ENCODE measurements at places on chromosomes 7 and 10. TPM values are rescaled to one million over a fixed set of nuclear protein-coding genes. Genes with fewer than 3 reads are reported as not detected.

DNA sequence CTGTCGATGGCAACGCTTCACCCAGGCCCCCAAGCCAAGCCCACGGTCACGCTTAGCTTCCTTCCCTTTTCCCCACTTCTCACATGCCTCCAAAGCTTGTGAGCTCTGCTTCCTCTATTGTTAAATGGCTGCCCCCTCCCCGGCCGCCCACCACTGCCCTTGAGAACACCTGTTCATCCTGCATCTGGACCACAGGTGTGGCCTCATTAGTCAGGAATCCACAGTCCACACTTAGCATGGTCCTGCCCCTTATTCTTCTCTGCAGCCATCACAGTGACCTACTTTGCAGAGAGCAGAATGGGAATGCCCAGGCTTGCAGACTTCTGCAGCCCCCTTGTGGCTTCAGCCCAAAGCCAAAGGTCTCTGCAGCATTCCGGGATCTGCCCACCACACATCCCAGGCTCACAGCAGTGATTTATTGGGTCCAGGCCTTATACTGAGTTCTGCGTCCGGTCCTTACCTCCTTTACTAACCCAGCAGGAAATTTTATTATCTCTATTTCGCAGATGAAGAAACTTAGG is 66.9 kb downstream of the PTPRE start:
- no peak for DNase-seq

DNA sequence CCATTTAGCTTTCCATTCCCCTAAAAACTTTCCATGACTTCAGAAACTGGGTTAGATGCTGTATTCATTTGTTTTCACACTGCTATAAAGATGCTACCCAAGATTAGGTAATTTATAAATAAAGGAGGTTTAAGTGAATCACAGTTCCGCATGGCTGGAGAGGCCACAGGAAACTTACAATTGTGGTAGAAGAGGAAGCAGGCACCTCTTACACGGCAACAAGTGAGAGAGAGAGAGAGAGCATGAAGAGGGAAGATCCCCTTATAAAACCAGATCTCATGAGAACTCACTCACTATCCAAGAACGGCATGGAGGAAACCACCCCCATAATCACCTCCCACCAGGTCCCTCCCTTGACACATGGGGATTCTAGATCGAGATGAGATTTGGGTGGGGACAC is 336.8 kb downstream of the TFEC start:
- no peak for DNase-seq

GRCh38 chr10:126736727-126737126 is 66.2 kb upstream of the C10orf90 start:
- DNase-seq, result no peak

GRCh38 chr10:125482637-125483036 is 200.3 kb downstream of the TEX36 start:
- no peak for DNase-seq

GRCh38 chr7:19400758-19401254 is 255.6 kb upstream of the FERD3L start:
- no peak for DNase-seq

DNA sequence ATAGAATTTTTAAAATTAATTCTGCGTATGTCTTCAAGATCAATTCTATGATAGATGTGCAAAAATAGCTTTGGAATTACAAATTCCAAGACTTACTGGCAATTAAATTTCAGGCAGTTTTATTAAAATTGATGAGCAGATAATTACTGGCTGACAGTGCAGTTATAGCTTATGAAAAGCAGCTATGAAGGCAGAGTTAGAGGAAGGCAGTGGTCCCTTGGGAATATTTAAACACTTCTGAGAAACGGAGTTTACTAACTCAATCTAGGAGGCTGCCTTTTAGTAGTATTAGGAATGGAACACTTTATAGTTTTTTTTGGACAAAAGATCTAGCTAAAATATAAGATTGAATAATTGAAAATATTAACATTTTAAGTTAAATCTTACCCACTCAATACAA is 70.8 kb downstream of the CFTR start:
- no peak for DNase-seq

DNA sequence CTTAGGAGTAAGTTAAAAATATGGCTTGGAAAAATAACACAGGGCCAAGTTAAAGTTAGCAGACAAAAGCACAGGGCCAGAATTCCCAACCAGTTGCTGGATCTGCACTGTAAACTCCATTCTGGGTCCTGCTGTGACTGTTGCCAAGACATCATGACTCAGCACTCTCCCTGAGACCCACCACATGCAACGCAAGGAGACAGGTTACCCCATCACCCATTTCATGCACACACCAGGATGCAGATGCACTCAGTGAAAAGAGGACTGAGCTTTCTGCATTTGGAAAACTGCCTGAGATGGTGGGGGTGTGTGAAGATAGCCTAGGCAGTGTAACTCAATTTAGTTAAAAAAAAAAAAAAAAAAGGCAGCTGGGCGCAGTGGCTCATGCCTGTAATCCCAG is 97.6 kb upstream of the ZNF438 start:
- no peak for DNase-seq

GRCh38 chr10:13528875-13529713 is at the start of gene BEND7:
TSS of gene BEND7 (minus strand) at chr10:13529014. CDS start at chr10:13528533, 481 bp downstream.
- DNase-seq, result no peak

DNA sequence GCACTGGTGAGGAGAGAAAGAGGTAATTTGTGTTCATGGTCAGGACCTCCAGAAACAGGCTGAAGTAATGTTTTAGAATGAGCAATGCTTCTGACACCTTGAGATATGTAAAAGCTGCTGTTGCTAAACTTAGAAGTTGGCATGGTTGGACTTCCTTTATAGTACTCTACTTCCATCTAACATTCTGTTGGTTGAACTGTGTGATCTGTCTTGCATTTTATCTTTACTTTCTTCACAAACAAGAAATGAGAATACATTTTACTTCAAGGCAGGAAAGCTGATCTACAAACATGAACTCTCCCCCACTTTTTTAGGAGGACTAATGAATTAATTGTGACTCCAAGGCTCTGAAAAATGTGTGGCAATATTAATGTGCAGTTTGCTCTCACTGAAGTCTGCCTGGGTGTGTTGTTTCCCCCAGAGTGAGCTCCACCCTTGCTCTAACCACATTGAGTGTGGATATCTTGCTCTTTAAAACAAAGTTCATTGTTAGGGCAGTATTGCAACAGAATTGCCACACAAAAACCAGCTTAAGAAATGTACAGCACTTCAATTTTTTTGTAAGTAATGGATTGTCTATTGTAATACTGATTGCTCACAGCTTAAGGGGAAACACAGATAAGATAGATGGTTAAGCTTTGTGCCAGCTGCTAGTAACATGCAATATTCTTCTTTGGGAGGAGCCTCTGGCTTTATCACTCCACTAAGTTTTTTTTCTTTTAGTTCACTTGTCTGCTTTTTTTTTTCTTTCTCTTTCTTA is 69.0 kb downstream of the ADD3 start:
- DNase-seq, result peak; percentile 87

DNA sequence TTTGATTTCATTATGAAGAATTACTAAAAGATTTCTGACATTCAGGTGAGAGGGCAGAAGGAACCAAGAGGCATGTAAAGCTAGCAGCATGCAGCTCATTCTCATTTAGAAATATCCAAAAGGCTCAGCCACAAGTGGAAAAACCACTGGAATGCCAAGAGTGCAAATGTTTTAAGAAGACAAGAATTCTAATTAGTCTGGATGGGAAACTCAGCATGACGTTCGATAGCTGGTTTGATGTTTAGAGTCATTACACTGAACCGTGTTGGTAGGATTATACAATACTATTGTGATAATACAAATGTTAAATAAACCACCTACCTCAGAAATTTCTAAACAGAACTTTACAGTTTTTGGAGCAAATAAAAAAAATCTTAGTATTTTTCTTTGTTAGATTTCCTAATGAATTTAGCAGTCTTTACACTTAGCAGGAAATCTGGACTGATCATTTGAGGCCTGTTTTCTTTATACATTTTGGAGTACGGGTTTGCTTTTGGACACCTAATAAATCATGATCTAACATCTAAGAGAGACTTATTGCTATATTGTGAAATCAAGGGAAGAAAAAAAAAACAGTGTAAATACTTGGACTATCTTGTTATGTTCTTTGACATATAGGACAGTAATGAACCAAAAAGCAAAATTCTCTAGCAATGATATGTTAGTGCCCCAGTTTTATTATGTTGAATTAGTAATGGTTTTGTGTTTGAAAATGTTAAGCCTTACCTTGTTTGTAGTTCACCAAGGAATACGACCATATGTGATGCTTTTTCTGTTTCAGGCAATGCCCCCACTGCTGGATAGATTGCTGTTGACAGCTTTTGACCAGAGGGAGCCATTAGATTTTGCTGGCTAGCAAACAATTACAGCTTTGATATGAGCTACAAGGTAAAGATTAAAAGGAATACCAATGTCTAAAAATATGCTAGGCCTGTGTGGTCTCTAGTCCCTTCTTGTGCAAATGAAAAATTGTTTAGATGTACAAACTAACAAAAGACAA is 354.1 kb upstream of the SEMA3A start:
- DNase-seq, result no peak

DNA sequence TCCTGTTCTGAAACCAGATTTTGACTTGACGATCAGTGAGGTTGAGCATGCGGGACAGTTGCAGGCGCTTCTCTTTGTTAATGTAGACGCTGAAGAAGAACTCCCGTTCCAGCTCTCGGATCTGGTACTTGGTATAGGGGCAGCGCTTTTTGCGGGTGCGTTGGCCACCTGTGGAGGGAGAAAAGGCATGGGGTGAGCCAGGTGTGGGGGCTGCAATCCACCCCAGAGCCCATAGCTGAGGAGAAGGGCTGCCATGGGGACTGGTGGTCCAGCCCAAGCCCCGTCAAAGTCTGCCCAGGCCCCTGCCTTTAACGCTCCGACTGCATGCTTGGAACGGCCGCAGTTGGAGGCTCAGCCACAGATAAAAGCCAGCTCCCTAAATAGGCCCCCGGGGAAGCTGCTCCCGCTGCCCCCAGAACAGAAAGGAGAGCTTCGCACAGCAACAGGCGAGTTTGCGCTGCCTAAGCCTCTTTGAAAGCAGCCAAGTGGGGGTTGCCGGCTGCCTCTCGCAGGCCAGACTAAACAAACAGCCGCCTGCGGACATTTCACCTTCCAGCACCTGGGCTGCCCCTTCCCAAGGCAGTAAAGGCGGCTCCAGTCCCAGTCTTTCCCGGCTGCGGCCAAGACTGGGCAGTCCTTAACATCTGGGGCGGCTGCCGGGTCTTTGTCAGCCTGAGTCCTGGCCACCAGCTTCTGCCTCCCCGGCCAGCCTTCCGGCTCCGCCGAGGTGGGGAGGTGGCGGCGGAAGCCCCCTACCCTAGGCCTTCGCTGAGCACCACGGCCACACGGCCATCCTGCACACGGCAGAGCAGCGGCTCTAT is 2.0 kb downstream of the HOXA11 start:
- no peak for DNase-seq

DNA sequence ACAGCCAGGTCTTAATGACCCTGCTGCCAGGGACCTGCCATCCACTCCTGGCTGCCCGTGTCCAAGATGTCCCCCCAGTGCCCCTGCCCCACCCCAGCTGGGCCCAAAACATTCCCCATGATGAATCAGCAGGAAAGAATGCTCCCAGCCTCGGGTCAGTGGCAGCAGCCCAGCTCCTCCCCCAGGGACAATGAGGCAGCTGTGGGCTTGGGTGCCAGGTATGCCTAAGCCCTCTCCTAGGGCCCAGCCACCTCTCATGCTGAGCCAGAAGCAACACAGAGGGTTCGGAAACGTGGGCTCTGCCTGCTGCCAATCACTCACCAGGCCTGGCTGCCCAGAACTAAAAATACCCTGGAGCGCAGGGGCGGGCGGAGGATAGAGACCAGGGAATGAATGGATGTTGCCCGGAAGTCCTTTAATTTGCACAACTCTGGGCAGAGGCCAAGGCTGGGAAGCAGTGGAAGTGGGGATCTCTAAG is 1.5 kb upstream of the LOXL4 start:
- no peak for DNase-seq

- DNase-seq, result no peak
Observed at GRCh38 chr7:70655694-70656093, 476.2 kb upstream of the GALNT17 start.

GRCh38 chr10:128062881-128063563 is 63.2 kb downstream of the MKI67 start:
- peak; percentile 72 for DNase-seq

DNA sequence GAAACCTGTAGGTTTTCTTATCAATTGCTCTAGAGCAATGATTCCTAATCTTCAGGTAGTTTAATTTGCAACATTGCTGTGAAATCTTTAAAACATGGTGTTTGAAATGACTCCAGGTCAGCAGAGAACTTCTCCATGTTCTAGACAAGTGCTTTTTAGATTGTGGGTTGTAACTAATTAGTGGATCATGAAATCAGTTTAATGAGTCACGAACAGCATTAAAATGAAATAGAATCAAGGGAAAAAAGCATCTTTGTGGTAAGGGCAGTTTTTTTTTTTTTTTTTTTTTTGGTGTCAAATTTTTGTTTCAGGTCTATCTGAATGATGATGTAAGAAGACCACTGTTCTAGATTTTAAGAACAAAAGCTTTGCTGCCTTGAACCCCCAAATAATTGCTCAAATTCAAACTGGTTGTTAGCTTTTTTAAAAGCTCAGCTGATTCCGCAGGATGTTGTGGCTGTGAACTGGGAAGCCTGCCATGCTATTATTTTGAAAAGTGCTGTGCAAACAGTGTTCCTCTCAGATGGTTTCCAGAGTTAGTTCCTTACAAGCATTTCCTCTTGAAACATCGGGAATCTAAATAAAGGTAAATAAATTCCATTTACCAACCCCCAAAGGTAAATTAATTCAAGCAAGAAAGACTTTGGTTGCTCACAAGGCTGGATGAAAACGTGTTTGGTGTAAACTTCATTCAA is 13.1 kb upstream of the PDK4 start:
- no peak for DNase-seq

- DNase-seq, result no peak
Observed at GRCh38 chr10:29160150-29160617, 128.7 kb upstream of the LYZL1 start.

GRCh38 chr10:16116404-16117304 is 256.3 kb upstream of the MINDY3 start:
- peak; percentile 17 for DNase-seq

- no peak for DNase-seq
Observed at GRCh38 chr10:64419461-64419860, 898.3 kb downstream of the REEP3 start.

- DNase-seq, result no peak
Observed at GRCh38 chr7:155948845-155949244, 136.6 kb upstream of the SHH start.

DNA sequence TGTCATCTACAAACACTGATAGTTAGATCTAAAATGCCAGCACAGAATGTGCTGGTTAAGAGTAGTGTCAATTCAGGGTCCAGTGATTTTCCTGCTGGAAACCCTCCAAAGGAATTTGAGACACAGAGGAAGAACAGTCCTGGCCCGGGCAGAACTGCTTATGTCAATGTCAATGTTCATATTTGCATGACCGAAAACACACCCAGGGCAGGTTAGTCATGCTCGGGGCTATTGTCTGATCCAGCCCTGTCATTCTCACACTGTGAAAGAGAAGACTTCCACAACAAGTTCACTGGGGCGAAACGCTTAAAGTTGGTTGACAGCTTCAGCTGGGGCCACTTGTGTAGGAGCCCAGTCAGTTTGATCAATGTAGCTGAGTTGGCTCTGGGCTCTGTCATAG is 139.3 kb downstream of the C1GALT1 start:
- DNase-seq, result no peak

Gene SP8
- not detected for polyA plus RNA-seq

Gene SERPINE1
- not detected for polyA plus RNA-seq

Gene INA
- polyA plus RNA-seq, result not detected

Gene TRIM50
- polyA plus RNA-seq, result not detected

Gene TMEM176A
- not detected for polyA plus RNA-seq

Gene TRIL
- not detected for polyA plus RNA-seq

Gene ACSM6
- polyA plus RNA-seq, result not detected

Gene KCNIP2
- polyA plus RNA-seq, result not detected

Gene STK32C
- polyA plus RNA-seq, result 6.8 TPM

Gene ZFYVE27
- 40.6 TPM for polyA plus RNA-seq

Gene AS3MT
- polyA plus RNA-seq, result not detected

Gene PAX2
- polyA plus RNA-seq, result 0.08 TPM

Gene C7orf33
- not detected for polyA plus RNA-seq

Gene SPOCK2
- 321 TPM for polyA plus RNA-seq
